Activated naive CD4-positive, alpha-beta T cell treated with anti-CD3 and anti-CD28 coated beads, Interleukin-2, amount 10 ng/mL, durations not matched to agents 5 hours and 36 hours (primary cell): ENCODE measurements at places on chromosomes 3 and 15. TPM values are rescaled to one million over a fixed set of nuclear protein-coding genes. Genes with fewer than 3 reads are reported as not detected.

MYL3 gene
- total RNA-seq = not detected

IMPG2 gene
- 0.58 TPM for total RNA-seq

SPATA12 gene
- not detected for total RNA-seq

C3orf80 gene
- total RNA-seq = not detected

MFN1 gene
- total RNA-seq = 29.4 TPM

ZPLD1 gene
- not detected for total RNA-seq

PDCD10 gene
- total RNA-seq = 59.4 TPM

GOLGA8G gene
- total RNA-seq = not detected

ADGRG7 gene
- not detected for total RNA-seq

CADPS gene
- total RNA-seq = not detected

CACNA1D gene
- total RNA-seq = 0.18 TPM

UBE2E2 gene
- total RNA-seq = 7.9 TPM

ARHGAP11A gene
- 105 TPM for total RNA-seq

FBXL22 gene
- total RNA-seq = 0.77 TPM

DUOX1 gene
- not detected for total RNA-seq

NMNAT3 gene
- 0.73 TPM for total RNA-seq

SPSB4 gene
- not detected for total RNA-seq

ACAP2 gene
- 65.2 TPM for total RNA-seq

FANCD2OS gene
- not detected for total RNA-seq

LEKR1 gene
- 1.3 TPM for total RNA-seq

ONECUT1 gene
- not detected for total RNA-seq

CHRM5 gene
- total RNA-seq = not detected

DAG1 gene
- 17.1 TPM for total RNA-seq

UACA gene
- 1.0 TPM for total RNA-seq

WNT7A gene
- total RNA-seq = 0.41 TPM

OR5K2 gene
- total RNA-seq = not detected
